ENCODE measurements at places on chromosomes 5 and 9.

DNA sequence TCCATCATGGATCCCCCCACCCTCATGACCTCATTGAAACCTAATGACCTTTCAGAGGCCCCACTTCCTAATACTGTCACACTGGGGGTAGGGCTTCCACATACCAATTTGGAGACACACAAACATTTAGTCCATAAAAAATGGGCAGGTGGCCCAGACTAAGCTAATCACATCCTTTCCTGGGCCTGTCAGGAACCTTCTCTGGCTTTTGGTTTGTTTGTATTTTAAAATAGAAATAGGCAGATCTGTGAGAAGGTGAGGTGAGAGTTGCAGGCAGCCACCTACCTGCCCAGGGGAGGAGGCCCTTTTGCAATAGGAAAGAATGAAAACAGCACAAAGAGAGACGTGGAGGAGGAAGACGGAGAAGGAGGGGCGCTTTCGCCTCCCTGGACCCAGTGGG is 90.2 kb upstream of the BOD1 start:
- DNase-seq: no peak

DNA sequence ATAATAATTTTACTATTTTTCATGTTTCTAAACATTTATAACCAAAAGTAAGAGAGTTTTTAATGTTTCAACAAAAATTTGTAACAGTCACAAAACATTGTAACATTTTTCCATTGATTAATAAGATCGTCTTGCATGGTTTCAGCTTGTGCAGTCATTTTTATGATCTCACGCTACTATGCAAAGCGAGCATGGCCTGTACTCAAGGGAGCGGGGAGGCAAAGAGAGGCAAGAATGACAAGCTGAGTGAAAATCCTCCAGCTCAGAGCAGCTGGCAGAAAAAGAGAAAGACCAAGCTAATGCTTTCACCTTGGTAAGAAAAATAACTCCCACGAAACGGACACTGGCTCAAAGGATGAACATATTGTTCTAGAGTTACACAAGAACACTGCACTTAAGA is 90.0 kb upstream of the SV2C start:
- no peak for DNase-seq

DNA sequence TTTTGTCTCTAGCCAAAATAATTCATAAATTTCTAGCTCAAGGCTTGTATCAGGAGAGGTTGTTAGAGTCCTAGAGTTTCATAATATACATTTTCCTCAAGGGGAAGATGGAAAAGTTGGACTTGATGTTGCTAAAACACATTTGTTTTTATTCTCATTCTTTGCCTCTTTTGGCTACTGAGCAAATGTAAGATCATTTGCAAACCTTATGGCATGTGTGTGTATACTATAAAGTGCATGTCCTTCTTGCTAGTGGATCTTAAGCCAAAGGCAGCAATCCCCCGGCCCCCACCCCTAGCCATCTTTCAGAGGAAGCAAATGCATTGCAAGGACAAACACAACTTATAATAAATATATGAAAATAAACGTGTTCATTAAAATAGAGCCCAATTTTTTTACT is 43.0 kb downstream of the ADAMTSL1 start:
- no peak for DNase-seq

- DNase-seq: no peak
These were observed 239.4 kb upstream of the FBXL7 start for GRCh38 chr5:15260356-15261268.

GRCh38 chr5:139660923-139661814 is 13.0 kb downstream of the CXXC5 start:
- DNase-seq: peak; percentile 75

- DNase-seq: peak; percentile 64
These were observed 69.3 kb downstream of the SNX30 start for GRCh38 chr9:112819635-112820496.

- no peak for DNase-seq
These were observed 460.7 kb upstream of the MEF2C start for GRCh38 chr5:89343666-89344065.

All from AG09309 (cell line).